ENCODE measurements at places on chromosomes 13 and 19.

- DNase-seq = no peak
Observed at GRCh38 chr19:55096061-55096701, 20.5 kb downstream of the EPS8L1 start.

- DNase-seq = no peak
Observed at GRCh38 chr13:77056382-77056781, 29.4 kb upstream of the FBXL3 start.

- DNase-seq = no peak
Observed at GRCh38 chr19:29397748-29398147, 128.0 kb upstream of the VSTM2B start.

DNA sequence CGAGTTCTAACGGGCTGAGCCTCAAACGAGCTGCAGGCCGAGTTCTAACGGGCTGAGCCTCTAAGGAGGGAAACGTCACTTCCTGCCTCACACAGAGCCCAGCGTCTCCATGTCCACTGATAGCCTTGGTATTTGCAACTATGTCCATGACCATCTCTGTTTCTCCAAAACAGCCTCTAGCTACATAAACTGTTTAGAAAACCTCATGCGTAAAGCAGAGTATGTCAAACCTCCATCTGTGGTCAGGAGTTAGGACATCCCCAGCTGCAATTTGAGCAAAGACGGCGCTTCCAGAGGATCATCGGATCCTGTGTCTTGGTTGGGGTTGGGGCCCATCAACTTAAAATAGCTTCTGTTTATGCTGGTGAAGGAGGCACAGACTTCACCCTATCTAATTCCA lies 20.8 kb downstream of the RASA3 start:
- no peak for DNase-seq

DNA sequence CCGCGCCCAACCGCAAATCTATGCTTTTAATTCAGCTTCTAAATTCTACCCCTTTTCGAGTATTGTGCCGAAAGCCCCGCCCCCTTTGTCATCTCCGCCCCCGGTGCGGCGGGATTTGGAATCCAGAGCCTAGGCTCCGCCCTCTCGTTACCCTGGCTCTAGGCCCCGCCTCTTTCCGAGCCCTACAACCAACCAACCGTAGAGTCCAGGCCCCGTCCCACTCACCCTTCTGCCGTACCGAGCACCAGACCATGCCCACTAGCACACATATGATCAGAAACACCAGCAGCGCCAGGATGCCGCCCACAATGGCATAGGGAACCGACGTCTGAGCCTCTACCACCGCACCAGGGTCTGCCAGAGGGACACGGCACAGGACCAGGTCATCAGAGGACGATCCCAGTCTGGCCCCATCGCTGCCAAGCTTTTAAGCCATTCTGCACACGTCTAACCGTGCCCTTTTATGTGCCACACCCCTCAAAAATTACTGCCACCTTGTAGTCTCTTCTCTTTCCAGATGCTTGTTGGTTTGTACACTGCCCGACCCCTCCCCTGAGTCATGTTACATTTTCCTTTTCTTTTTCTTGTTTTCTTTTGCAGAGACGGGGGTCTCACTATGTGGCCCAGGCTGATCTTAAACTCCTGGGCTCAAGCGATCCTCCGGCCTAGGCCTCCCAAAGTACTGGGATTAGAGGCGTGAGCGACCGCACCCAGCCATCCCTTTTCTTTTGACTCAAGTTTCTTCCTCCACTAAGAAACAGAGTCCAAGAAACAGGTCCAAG lies 4.7 kb upstream of the ZNF428 start:
- no peak for DNase-seq

DNA sequence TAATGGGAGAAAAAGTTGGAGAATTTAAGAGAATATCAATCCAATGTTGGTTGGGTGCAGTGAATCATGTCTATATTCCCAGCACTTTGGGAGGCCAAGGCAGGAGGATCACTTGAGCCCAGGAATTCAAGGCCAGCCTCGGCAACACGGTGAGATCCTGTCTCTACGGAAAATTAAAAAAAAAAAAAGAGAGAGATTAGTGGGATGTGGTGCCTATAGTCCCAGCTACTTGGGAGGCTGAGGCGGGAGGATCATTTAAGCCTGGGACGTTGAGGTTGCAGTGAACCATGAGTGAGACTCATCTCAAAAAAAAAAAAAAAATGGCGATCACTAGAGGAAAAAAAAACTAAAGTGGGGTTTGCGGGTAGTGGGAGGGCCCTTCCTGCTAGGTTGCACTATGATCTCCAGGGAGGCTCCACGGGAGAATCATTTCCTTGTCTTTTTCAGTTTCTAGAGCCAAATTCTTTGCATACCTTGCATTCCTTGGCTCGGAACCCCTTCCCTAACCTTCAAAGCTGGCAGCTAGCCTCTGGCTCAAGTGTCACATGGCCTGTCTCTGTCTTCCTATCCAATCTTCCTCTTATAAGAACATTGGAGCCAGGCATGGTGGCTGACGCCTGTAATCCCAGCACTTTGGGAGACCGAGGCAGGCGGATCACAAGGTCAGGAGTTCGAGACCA lies 5.8 kb upstream of the ERCC2 start:
- no peak for DNase-seq

GRCh38 chr19:49492573-49493405 lies 3.4 kb upstream of the RPS11 start:
- DNase-seq = no peak

- DNase-seq = no peak
Observed at GRCh38 chr13:85564598-85564997, 234.6 kb downstream of the SLITRK6 start.

GRCh38 chr13:40490086-40490758 lies 176.2 kb downstream of the FOXO1 start:
- DNase-seq = peak; percentile 9

- DNase-seq = no peak
Observed at GRCh38 chr19:3509566-3509989, 3.5 kb downstream of the FZR1 start.

DNA sequence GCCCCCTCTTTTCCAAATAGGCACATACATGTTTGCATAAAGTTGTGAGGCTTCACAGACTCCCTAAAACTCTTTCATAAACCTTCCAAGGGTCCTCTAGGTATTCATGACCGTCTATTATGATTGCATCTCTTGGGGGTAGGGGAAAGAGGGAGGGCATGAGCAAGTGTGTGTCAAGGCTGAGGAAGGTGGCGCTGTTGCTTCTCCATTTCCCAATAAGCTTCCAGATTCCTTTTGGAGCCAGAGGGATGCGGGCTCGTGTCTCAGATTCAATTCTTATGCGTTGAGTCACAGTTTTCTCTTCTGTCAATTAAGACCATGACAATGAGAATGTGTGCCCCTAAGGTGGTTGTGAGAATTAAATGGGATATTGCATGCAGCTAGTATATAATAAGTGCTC lies 51.0 kb upstream of the CYP2A7 start:
- DNase-seq = no peak

DNA sequence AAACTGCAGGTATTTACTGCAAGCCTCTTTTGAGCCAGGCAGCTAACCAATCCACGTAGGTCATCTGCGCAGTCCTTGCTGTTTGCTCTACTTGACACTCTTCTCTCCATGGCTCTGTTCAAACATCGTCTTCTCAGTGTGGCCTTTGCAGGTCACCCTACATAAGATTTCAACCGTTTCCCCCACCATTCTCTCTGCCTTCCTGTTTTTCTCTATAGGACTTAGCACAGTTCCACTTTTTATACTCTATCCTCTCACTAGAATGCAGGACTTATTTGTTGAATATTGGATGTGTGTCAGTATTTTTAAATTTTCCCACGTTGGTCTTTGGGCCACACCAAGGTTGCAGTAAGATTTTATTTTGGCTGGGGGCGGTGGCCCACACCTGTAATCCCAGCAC lies 1.7 kb upstream of the FBXW9 start:
- no peak for DNase-seq

DNA sequence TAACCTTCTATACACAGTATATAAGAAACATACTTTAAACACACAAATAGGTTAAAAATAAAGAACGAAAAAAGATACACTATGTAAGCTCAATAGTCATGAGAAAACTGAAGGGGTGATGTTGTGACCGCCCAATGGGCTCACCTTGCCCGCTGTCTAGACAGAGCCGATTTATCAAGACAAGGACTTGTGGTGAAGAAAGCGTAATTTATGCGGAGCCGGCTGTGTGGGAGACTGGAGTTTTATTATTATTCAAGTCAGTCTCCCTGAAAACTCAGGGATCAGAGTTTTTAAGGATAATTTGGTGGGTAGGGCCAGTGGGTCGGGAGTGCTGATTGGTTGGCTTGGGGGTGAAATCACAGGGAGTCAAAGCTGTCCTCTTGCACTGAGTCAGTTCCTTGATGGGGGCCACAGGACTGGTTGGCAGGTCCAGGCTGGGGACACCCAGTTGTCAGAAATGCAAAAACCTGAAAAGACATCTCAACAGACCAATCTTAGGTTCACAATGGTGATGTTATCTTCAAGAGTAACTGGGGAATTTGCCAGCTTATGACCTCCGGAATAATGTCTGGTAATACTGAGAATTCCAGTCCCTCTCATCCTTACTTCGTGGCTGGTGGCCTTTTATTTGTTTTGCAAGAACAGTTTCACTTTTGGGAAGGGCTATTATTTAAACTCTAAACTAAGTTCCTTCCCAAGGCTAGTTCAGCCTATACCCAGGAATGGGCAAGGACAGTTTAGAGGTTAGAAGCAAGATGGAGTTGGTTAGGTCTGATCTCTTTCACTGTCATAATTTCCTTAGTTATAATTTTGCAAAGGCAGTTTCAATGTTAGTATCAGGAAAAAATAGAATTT lies 96.6 kb downstream of the UBL3 start:
- no peak for DNase-seq

GRCh38 chr13:52955472-52955874 lies 73.1 kb upstream of the OLFM4 start:
- no peak for DNase-seq

DNA sequence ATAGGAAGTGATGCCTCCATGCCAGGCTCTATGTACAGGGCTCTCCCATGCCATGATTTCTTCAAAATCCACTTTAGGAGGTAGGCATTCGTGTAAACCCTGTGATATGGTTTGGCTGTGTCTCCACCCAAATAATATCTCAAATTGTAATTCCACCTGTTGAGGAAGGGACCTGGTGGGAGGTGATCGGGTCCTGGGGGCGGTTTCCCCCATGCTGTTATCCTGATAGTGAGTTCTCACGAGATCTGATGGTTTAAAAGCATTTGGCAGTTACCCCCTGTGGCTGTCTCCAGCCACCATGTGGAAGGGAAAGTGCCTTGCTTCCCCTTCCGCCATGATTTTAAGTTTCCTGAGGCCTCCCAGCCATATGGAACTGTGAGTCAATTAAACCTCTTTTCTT lies 8.1 kb downstream of the SARS2 start:
- no peak for DNase-seq

GRCh38 chr13:38265132-38265497 lies 84.5 kb upstream of the UFM1 start:
- DNase-seq = no peak

GRCh38 chr13:27226991-27227390 lies 24.4 kb upstream of the RPL21 start:
- DNase-seq = no peak

- DNase-seq = no peak
Observed at GRCh38 chr13:94559222-94559795, 36.6 kb downstream of the TGDS start.

- DNase-seq = no peak
Observed at GRCh38 chr13:113292021-113292862, 4.8 kb upstream of the LAMP1 start.

DNA sequence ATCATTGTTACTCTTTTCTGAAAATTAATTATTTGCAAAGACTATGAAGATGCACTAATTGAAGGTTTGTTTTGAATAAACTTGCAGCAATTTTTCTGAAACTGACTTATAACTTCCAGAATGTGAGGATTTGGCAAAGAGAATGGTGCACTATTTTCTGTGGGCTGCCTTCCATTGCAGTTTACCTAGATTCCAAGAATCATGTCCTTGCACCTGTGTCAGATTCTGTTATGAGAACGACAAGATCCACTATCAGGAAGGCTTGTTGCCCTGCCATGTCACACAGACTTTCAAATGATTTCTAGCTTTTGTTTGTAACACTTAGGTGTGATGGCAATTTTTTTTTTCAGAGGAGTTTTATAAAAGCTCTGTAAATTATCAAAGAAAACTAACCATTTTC lies 5.6 kb upstream of the SLAIN1 start:
- no peak for DNase-seq

DNA sequence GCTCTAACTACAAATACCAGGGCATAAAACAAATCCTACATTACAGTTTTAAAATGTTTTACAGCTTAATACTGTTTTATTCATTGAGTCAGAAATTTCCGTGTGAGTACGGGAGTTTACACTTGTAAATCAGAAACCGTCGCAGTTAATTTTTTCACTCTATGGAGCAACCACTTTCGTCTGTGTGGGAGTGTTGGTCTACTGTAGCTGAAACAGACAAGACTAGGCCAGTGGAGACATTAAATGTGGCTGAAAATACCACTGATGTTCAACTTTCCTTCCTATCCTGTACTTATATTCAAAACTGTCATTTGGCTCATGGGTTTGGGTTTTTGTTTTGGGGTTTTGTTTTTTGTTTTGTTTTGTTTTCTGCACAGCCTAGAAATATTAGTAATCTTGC lies 268.7 kb downstream of the DCT start:
- no peak for DNase-seq

GRCh38 chr13:39326469-39327171 lies 276.4 kb downstream of the LHFPL6 start:
- no peak for DNase-seq

- DNase-seq = no peak
Observed at GRCh38 chr13:112058519-112058873, 8.5 kb upstream of the SOX1 start.

DNA sequence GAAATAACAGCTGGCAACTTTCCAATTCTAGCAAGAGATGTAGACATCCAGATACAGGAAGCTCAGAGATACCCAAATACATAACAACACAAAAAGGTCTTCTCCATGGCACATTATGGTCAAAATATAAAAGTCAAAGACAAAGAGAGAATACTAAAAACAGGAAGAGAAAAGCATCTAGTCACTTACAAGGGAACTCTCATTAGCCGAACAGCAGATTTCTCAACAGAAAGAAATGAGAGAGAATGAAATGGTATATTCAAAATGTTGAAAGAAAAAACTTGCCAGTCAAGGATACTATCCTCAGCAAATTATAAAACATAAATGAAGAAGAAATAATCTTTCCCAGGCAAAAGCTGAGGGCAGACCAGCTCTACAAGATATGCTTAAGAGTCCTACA lies 12.4 kb downstream of the ZNF780A start:
- DNase-seq = no peak

- DNase-seq = no peak
Observed at GRCh38 chr13:30224732-30225131, 82.6 kb downstream of the KATNAL1 start.

- no peak for DNase-seq
Observed at GRCh38 chr13:108306860-108307259, 37.3 kb downstream of the TNFSF13B start.

DNA sequence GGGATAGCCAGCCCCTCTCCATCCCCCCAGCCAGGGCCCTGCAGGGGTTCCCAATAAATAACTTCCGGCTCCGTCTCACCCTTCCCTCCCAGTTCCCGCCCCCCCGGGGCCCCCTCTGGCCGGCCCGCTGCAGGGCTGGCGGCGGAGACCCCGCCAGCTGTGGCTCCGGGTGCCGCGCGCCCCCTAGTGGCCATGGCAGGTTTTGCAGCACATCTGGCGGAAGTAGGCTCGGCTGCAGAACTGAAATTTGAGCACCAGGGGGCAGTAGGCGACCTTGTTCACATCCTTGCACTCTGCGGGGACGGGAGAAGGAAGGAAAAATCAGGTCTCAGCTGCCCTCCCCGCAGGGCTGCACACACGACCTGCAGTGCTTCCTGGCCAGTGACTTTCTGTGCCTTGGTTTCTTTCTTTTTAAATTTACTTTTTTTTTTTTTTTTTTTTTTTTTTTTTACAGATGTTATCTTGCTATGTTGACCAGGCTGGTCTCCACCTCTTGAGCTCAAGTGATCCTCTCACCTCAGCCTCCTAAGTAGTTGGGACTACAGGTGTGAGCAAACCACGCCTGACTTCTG lies 3.6 kb upstream of the MYO1F start:
- DNase-seq = peak; percentile 71

All from activated CD8-positive, alpha-beta memory T cell treated with anti-CD3 and anti-CD28 coated beads for 4 hours (primary cell).